T-helper 9 cell (primary cell): ENCODE measurements at places on chromosomes 7 and 10.

- DNase-seq, result no peak
These were observed 35.3 kb upstream of the CYTH3 start for GRCh38 chr7:6307762-6308161.

DNA sequence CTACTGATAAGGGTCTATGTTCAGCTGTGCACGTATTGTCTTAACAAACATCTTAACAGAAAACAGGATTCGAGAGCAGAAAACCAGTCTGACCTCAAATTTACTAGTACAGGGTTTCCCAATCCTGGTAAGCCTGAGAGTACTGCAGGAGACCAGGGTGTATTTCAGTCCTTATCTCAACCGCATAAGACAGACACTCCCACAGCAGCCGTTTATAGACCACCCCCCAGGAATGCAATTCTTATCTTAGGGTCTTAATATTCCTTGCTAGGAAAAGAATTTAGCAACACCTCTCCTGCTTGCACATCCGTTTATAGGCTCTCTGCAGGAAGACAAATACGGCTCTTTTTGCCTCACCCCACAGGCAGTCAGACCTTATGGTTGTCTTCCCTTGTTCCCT is 277.3 kb downstream of the SDK1 start:
- DNase-seq, result no peak

DNA sequence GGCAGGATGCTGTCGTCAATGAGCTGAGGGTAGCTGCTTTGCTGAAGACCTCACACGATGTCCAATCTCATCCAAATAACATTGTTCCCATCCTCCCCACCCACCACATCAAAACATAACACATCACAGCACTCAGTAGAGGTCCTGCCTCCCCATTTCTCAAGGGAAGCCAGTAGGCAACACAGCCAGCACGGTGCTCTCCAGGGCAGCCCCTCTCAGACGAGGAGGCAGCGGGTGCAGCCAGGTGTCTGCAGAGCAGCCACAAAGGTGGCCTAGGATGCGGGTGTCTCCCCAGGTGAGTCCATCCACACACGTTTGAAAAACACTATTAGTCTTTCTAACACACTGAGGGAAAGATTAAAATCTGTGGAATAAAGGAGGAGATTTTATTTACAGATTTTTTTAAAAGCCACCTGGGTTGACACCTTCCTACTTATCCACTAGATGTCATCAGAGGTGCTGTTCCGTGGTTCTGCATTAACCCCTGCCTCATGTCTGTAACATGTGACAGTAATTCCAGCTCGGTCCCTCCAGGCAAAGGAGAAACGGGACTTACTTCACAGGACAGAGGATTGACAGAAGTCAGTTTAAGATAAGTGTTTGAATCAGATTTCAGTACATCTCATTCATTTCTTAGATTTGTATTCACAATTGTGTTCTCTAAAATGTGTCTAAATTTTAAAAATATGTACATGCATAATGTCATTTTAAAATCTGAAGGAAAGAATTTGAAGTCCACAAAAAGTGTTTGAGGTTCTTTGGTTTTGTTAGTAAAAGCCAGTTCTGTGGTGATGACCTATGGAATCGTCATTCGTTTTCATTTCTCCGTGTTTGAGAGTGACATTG is 68.0 kb downstream of the LANCL2 start:
- no peak for DNase-seq

DNA sequence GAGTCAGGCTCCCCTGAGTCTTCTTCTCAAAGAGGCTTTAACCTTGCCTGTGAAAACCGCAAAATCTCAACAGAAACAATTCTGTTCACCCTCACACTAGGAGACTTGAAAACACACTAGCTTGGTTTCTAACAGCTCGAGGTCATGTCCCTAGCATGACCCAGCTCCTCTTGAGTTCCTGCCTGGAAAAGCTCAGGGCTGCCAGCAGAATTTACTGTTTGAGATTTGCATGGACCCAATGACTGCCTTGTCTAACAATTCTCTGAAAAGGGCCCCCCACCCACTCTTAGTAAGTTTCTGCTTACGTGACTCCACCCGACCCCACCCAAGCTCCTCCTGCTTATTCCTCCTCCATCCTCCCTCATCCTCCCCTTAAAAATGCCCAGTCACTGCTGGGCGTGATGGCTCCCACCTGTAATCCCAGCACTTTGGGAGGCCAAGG is 85.1 kb upstream of the KMT2C start:
- DNase-seq, result no peak
